ENCODE measurements at places on chromosomes 6 and 20.
A peak's percentile ranks its signal among the peaks of the same experiment; 100 is the strongest.

GRCh38 chr6:22940581-22941290, 371.4 kb downstream of the HDGFL1 start:
- DNase-seq: no peak

GRCh38 chr6:10791673-10792072, 44.1 kb downstream of the TMEM14B start:
- peak; percentile 56 for DNase-seq

- DNase-seq: no peak
Measured at GRCh38 chr6:151140767-151141166, 99.0 kb upstream of the AKAP12 start.

GRCh38 chr20:8587810-8588209, 455.7 kb downstream of the PLCB1 start:
- DNase-seq: no peak

DNA sequence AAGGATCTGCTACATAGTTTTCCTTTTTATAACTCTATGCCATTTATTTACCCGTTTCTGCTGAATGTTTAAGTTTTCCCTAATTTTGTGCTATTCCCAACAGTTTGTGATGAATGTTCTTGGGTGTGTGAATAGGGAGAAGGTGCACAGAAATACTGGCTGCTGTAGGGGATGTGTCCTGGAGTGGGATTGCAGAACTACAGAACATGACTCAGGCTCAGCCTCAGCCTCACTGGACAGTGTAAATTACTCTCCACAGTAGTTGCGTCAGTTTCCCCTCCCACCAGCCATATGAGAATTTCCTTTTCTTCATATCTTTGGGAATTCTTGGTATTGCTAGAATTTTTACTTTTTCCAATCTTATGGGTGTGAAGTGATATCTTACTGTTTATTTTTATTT, 57.0 kb downstream of the SLX4IP start:
- DNase-seq: no peak

DNA sequence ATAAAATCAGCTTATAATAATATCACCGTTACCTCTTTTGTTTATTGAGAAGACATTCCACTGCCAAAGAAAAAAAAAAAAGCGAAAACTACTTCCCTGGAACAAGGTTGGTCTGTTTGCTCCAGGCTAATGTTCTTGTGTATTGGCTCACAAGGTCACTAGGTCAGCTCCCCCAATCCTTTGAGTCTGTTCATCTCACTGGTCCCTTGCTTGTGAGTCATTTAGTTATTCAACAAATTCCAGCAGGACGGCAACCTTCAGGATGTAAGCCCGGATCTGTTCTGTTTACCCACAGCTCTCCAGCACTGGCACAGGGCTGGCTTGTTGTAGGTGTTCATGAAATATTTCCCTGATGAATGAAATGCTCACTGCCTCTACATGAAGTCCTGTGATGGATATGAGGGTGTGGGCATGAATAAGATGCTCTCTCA, 3.3 kb downstream of the ARHGAP40 start:
- no peak for DNase-seq

DNA sequence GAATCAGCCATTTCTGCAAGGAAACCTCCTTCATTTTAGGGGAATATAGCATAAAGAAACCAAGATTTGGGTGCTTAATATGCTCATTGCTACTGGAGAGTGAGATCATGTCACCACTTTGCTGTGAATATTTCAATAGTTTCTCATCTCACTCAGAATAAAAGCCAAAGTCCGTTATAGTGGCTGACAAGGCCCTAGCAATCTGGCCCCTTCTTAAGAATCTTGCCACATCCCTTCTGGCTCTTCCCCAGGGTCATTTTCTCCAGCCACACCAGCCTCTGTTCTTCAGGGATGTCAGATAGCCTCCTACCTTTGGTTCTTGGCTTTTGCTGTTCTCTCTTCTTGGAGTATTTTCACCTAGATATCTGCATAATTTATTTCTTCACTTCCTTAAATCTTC, 24.8 kb upstream of the MLIP start:
- DNase-seq: no peak

GRCh38 chr6:14690120-14691056, 555.5 kb upstream of the JARID2 start:
- no peak for DNase-seq

DNA sequence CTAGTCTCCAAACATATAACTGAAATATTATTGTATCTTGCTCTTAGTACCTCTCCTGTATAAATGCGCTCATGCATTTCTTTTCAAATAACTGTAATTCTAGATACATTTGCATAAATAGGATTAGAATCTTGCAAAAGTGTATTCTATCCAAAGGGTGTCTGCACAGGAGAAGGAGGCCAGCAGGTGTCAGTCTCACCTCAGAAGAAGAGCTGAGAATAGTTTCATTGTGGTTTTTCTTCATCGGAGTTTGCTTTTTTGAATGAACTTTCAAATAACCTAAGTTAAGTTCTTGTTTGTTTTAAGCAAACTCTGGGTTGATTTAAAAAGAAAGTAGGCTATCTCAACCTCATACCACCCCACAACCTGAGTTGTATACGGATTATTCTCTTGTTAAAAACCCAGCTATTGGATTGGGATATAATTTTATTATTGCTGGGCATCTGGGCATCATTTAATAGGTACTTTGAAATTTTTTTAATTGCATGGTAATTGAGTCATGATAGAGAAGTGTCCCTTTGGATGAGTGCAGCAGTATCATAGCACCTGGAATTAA, 125.0 kb upstream of the MLIP start:
- DNase-seq: no peak

DNA sequence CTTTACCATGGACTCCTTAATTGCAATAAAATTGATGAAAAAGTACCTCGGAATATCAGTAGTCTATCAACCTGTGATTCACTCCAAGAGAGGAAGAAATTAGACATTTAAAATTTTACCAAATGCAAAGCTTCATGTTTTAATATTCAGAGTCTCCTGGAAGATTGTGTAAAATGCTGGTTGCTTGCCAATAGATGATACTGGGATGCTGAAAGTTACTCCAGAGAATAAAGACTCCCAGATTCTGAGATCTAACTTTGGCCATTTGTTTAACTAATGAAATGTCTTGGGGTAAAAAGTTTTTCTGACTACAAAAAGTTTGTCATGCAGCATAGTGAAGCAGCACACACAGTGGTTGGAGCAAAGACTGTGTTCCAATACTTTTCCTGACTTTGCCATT, 176.7 kb upstream of the RSPO3 start:
- DNase-seq: no peak
